Central memory CD8-positive, alpha-beta T cell (primary cell): ENCODE measurements at places on chromosomes 3 and 15.

- no peak for DNase-seq
- peak overlapping the region; percentile 93 for H3K27ac ChIP-seq
- H3K36me3 ChIP-seq: peaks cover 8% of the 10 kb centered on the region
- H3K27me3 ChIP-seq: no peaks in the 10 kb centered on the region
- peak overlapping the region; percentile 98 for H3K4me3 ChIP-seq
Observed at GRCh38 chr15:34366271-34367065, 528 bp downstream of the LPCAT4 start.

DNA sequence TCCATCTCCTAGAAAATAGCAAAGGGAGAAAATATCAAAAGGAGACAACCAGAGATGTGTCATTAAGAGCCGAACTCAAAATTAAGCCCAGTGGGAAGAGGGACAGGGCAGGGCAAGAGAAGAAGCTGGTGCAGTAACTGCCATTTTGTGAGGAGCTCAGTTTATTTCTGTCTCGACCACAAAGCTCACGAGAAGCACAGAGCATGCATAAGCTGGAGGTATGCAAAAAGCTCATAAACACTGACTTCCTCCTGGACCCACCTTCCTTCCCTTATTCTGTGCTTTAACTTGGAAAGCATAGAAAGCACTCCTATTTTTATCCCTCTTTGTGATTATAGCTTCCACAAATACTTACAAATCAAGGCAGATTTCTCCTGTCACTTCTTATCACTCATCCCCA, 81.3 kb downstream of the DGKG start:
- H3K4me1 ChIP-seq: no peaks in the 10 kb centered on the region
- H3K27ac ChIP-seq: no peak overlapping the region
- no peak overlapping the region for H3K4me3 ChIP-seq
- H3K27me3 ChIP-seq: peaks cover 50% of the 10 kb centered on the region
- DNase-seq: no peak
- no peaks in the 10 kb centered on the region for H3K36me3 ChIP-seq

- H3K27me3 ChIP-seq: peaks cover 42% of the 10 kb centered on the region
- H3K36me3 ChIP-seq: peaks cover 2% of the 10 kb centered on the region
- no peak overlapping the region for H3K27ac ChIP-seq
- DNase-seq: no peak
- no peaks in the 10 kb centered on the region for H3K4me1 ChIP-seq
Observed at GRCh38 chr15:88204584-88204983, 52.0 kb downstream of the NTRK3 start.

DNA sequence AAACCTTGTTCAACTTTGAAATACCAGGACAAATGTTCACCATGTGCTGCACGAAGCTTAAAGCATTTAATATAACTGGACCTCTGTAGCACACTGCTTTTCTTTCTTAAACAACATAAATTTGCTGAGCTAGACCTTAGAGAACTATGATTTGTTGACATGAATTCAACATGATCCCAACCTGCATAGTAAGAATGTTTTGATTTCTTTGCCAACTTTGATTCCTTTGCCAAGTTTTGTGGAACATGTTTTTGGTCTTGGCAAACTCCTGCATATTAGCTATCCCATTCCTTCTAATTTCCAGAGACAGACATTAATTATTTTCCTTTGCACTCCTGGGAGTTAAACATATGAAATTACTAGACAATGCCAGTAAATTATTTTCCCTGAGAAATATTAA, 197.2 kb upstream of the RBMS3 start:
- H3K27ac ChIP-seq: no peak overlapping the region
- DNase-seq: no peak
- no peak overlapping the region for H3K4me3 ChIP-seq
- no peaks in the 10 kb centered on the region for H3K27me3 ChIP-seq
- H3K4me1 ChIP-seq: no peaks in the 10 kb centered on the region
- H3K36me3 ChIP-seq: peaks cover 3% of the 10 kb centered on the region

DNA sequence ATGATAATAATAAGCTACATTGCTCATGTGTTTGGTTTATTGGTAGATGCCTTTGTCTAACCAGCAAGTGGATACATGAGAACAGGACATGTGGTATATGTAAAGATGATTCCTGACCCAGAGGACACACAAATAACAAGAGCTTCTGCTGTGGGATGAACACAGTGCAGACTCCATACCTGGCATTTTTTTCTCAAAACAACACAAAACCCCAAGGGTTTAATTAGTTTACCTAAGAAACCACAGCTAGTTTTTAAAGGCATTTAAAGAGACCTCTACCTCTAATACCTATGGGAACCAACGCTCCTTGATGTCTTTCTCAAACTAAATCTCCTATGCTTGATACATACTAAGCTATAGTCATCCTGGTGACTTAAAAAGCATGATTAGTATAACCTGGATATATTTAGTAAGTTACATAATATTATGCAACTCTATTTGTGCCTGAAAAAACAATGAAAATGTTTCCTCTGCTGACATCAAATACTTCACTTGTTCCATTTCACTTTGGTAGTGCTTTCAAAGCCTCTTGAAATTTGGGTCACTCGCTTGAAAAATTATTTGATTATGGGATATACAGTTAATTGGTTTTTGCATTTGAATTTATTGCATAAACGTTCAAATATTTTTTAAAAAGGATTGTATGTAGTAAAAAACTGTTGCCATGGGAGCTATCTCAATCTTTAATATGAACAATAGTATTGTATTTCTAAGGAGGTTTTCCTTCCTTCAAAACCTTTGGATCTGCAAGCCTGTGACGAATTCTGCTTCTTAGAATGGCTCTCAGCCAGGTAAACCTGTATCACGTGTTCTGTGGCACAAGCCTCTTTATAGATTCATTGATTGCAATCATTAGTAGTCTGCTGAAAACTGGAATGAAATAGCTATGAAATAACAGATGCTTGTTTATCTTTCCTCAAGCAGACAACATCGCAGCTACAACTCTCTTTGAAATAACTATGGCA, 233.0 kb upstream of the KCNMB2 start:
- H3K4me3 ChIP-seq: no peak overlapping the region
- H3K27me3 ChIP-seq: no peaks in the 10 kb centered on the region
- H3K4me1 ChIP-seq: no peaks in the 10 kb centered on the region

- peaks cover 11% of the 10 kb centered on the region for H3K4me1 ChIP-seq
- DNase-seq: no peak
- peaks cover 19% of the 10 kb centered on the region for H3K27me3 ChIP-seq
- H3K36me3 ChIP-seq: peaks cover 3% of the 10 kb centered on the region
Observed at GRCh38 chr15:90883976-90884718, at the start of gene FES. TSS of gene FES (plus strand) at chr15:90884504. CDS start at chr15:90885046, 542 bp downstream.

DNA sequence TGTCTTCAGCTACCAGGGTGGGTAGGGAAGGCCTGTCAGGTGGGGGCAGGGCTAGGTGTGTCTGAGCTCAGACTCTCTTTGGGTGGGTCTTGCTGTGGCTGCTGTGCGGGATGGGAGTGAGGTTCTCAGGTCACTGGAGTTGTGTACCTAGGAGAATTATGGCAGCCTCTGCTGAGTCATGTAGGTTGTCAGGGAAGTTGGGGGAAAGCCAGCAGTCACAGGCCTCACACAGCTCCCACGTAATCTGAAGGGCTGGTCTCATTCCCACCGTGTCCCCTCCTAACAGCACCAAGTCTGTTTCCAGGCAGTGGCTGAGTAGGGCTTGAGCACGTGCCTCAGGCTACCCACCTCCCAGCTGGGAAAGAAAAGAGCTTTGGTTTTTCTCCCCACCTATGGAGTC, 67.0 kb downstream of the CHCHD4 start:
- no peak for DNase-seq
- H3K27me3 ChIP-seq: peaks cover 12% of the 10 kb centered on the region
- no peak overlapping the region for H3K4me3 ChIP-seq
- no peak overlapping the region for H3K27ac ChIP-seq
- H3K36me3 ChIP-seq: peaks cover 3% of the 10 kb centered on the region
